ENCODE measurements at places on chromosomes 2 and 18.

GRCh38 chr18:48460929-48461583 is 51.9 kb upstream of the ZBTB7C start:
- DNase-seq: no peak

GRCh38 chr2:159053161-159054031 is 85.0 kb downstream of the TANC1 start:
- DNase-seq: no peak

DNA sequence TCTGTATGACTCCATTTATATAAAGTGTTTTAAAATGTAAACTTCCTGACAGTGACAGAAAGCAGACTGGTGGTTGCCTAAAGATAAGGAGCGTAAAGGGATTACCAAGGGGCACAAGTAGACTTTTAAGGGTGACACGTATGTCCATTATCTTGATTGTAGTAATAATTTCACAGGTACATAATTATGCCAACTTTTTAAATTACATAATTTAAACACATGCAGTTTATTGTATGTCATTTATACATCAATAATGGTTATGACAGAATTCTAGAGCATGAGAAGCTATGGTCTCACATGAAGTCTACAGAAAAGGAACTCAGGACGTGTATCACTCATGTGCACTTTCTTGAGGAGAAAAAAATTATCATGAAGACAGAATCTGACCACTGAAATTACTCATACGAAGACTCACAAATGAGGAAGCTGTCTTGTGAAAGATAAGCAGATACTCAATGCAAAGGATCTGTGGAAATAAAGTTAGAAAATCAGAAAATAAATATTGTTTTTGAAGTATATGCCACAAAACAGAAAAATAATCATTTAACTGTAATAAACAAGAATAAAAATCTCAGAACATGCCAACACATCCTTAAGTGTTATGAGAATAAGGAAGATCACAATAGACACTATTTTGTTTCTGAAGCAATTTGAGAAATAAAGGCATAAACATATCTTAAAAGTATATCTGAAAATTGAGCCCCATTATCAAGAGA is 84.4 kb downstream of the TMEM131 start:
- DNase-seq: no peak

- DNase-seq: no peak
Observed at GRCh38 chr2:18625563-18625962, 36.2 kb upstream of the NT5C1B start.

- no peak for DNase-seq
Observed at GRCh38 chr2:143261986-143262385, 132.8 kb downstream of the ARHGAP15 start.

DNA sequence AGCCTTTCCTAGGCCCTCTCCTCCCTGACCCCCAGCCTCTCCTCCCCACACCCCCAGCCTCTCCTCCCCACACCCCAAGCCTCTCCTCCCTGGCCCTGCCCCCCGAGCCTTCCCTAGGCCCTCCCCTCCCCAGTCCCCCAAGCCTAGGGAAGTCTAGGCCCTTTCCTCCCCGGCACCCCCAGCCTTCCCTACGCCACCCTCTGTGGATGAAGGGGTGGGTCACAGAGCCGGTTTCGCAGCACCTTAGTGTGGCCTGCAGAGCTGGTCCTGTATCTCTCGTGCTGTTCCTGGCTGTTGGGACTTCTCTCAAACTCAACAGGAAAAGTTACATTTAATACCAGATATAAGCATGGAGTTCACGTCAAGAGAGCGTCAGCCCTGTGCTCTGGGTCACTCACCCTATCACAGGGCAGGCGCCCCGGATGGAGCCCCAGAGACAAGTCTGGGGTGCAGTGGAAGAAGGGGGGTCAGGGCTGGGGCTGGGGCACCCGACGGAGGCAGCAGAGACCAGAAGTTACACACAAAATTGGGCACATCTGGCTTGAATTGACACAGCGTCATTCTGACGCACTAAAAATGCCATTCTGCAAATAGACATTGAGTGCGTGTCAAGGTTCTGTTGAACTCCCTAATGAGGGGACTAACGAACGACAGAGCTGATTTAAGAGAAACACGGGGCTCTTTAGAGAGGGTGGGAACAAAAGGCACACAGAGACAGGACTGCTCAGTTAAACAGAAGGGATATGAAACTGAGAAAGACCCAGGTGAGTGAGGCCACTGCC is 24.0 kb downstream of the KCNIP3 start:
- DNase-seq: no peak

All from HAP-1 (cell line).